ENCODE measurements at places on chromosomes 1 and 21. TPM values are rescaled to one million over a fixed set of nuclear protein-coding genes. Genes with fewer than 3 reads are reported as not detected.

The LCE2B gene
- not detected for polyA plus RNA-seq

The PRAMEF9 gene
- polyA plus RNA-seq = not detected

The PCAT6 gene
- 2.3 TPM for polyA plus RNA-seq

The SPATA45 gene
- polyA plus RNA-seq = 0.48 TPM

The FAM151A gene
- polyA plus RNA-seq = 0.43 TPM

The AMY1C gene
- polyA plus RNA-seq = not detected

The LRIG2 gene
- 14.9 TPM for polyA plus RNA-seq

The PCBP3 gene
- 1.2 TPM for polyA plus RNA-seq

The ATF3 gene
- 8.1 TPM for polyA plus RNA-seq

The EPB41 gene
- 11.7 TPM for polyA plus RNA-seq

The VSIG8 gene
- not detected for polyA plus RNA-seq

The CHD5 gene
- polyA plus RNA-seq = 0.36 TPM

The PRAMEF12 gene
- not detected for polyA plus RNA-seq

The SLC5A9 gene
- 1.8 TPM for polyA plus RNA-seq

The MYCL gene
- 9.3 TPM for polyA plus RNA-seq

The NGF gene
- 1.2 TPM for polyA plus RNA-seq

The DAP3 gene
- 133 TPM for polyA plus RNA-seq

Data from muscle of back (tissue), 13 donors.